Stimulated activated naive CD4-positive, alpha-beta T cell (primary cell): ENCODE measurements at places on chromosomes 6 and 20.

DNA sequence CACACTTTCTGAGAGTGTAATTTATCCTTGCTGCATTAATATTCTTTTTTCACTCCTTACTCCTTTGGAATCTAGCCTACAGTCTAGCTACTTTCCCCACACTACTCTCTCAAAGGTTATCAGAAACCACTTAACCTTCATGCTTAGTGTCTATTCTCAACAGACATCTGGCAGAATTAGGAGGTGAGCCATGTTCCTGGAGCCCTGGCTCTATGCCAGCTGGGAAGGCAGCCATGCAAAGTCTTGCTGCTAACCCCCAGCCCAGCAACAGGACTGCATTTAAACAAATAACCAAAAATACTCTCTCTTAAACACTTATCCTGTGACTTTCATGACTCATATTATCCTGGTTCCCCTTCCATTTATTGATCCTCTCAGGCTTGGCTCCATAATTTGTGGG, 260.2 kb downstream of the BCKDHB start:
- no peak for DNase-seq

DNA sequence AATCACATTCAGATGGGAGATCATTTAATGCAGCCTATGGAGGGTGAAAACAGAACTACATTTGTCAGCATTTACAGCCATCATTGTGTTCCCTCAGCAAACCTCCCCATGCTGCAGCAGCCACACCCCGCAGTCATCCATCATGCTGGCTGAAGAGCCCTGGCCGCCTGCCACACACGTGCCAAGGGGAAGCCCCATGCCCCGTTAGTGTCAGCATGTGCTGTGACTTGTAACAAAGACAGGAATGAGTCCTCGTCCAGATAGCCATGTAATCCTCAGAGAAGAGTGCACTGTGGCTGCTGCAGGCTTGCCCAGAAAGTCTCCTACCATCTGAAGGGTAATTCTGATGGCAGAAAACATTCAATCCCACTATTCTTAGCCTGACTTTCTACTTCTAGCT, 1097.8 kb downstream of the KIF16B start:
- no peak for DNase-seq

- no peak for DNase-seq
Measured at GRCh38 chr6:81531869-81532561, 220.5 kb downstream of the TENT5A start.

DNA sequence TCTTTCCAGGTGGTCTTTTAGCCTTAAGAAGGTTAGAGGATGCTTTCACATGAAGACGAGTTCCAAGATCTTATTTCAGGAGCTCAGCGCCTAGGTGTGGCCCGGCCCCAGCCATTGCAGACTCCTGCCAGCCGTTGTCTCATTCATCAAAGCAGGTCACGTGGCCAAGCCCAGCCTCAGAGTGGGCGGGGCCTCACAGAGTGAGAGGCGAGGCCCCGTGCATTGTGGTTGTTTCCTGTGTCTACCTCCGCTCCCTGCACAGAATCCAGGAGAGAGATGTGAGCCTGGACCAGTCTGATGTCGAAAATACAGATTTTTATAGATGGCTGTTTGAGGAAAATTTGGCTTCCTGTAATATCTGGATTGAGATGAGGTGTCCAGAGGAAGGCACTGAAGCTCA, 49.2 kb upstream of the CST5 start:
- DNase-seq = peak; percentile 26

GRCh38 chr20:23875606-23876237, 3.8 kb downstream of the CST5 start:
- no peak for DNase-seq

DNA sequence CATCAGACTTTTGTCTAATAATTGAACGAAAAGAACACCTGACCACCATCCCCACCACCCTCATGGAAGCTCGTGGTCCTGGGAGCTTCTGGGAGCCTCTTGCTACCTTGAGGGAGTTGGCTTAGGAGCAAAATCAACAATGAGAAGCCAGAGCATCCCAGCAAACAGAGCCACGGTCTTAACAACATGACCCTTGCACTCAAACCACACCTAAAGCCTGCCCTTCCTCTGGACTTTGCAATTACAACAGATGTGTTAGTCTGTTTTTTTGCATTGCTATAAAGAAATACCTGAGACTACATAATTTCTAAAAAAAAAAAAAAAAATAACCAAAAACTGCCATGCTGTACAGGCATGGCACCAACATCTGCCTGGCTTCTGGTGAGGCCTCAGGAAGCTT, 9.5 kb upstream of the RBM24 start:
- no peak for DNase-seq

GRCh38 chr6:38307740-38308139, 332.0 kb downstream of the BTBD9 start:
- DNase-seq = no peak

DNA sequence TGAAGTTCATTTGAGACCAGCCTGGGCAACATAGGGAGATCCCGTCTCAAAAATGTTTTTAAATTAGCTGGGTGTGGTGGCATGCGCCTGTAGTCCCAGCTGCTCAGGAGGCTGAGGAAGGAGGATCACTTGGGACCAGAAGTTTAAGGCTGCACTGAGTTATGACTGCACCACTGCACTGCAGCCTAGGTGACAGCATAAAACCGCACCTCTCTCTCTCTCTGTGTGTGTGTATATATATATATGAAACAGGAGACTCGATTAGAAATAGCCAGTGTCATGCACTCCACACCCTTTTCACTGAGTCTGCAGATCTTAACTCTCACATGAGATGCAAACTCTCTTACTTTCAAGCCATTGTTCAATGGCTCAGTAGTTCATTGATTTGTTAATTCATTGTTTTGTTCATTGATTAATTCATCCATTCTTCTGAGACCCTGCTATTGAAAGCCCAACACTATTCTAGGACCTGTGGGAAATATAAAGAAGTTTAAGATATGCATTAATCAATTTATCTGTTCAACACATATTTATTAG, 52.4 kb upstream of the MRPS10 start:
- no peak for DNase-seq

DNA sequence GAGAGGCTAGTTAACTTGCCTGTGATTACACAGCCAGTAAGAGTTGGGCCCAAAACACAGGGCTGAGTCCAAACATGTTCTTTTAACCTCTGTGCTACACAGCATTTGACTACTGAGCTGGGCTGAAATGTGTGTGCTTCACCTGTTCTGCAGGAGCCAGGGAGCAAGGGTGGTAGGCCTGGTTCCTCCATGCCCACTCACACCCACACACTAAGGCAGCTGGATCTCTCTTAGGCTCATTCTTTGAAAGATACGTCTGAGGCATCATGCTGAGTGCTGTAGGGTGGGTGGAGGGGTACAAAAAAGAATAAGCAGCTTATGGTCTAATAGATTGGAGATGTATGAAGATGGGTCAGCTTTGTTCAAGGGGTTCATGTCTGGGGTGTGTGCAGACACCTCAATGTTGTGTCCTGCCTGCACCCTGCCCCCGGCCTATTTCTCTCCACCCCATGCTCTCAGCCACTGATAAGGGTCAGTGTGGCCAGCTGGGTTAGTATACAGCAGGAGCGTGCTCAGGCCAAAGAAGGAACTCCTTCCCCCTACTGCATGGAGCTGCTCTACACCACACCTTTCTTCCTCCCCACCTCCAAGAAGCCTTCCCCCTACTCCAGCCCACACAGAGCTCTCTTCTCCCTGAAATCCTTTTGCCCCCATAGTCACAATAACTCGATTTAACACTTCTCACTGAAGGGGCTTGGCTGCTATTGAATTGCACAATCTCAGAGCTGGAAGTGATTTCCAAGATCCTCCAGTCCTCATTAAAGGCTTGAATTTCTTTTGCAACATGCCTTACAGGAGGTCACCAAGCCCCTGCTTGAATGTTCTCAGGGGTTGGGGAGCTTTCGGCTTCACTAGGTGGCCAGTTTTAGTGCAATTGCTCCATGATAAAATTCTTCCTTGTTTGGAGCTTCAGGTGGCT, 3.4 kb downstream of the PPP2R5D start:
- DNase-seq = no peak

- no peak for DNase-seq
Measured at GRCh38 chr6:128598571-128598970, 78.2 kb upstream of the PTPRK start.

DNA sequence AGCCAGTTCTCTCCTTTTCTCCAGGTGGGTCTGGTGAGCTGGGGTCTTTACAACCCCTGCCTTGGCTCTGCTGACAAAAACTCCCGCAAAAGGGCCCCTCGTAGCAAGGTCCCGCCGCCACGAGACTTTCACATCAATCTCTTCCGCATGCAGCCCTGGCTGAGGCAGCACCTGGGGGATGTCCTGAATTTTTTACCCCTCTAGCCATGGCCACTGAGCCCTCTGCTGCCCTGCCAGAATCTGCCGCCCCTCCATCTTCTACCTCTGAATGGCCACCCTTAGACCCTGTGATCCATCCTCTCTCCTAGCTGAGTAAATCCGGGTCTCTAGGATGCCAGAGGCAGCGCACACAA, 765 bp upstream of the CFB start:
- DNase-seq = no peak

DNA sequence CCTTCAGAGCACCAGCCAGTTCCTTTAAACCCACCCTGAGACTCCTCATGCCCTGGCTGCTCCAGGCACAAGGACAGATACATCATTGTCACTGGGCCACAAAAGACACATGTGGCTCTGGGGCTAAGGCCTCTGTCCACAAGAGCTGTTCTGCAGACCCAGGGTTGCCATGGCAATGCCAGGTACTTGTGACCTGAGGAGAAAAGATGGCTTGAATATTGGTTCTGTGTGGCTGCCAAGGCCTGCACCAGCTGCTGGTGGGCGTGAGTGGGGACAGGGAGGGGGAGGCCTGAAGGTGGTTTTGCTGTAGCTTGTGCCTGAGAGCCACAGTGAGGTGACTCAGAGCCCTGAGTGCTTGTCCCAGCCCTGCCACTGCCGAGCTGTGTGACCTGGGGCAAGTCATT, 31.8 kb downstream of the SAYSD1 start:
- DNase-seq = no peak

GRCh38 chr20:23332467-23332866, 18.1 kb upstream of the NXT1 start:
- no peak for DNase-seq

GRCh38 chr20:25453035-25453810, 45.8 kb downstream of the GINS1 start:
- no peak for DNase-seq

- DNase-seq = no peak
Measured at GRCh38 chr20:4161401-4162251, 146.3 kb upstream of the RNF24 start.

DNA sequence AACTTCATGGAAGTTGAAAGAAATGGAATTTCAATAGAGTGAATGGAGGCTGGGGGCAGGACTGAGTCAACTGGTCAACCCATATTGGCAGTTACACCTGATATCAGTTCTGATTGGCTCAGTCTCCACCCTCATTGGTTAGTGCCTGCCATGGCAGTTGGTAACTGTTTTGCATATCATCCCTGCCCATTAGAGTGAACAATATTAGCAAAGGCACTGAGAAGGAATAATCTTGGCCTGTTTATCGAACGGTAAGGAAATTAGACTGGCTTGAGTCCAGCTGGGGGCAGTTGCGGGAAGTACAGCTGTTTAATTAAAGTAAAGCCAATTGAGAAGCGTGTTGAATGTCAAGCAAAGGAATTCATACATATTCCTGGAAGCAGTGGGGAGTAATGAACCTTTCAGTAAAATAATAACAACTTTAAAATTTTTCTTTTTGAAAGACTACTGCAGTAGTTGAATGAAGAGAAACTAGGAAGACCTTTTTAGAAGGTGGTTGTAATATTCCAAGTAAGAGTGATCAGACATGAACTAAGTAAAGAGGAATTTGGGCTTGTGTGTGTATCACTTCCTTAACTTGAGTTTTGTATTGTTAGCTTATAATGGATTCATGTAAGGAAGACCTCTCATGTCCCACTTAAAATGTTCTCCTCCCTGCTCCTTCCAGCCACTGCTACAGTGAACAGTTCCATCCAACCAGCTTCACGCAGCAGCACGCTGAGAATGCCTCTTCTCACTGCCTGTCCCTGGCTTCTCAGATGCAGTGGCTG, 17.2 kb upstream of the FAM50B start:
- no peak for DNase-seq

- DNase-seq = no peak
Measured at GRCh38 chr6:17416806-17417205, 23.4 kb downstream of the CAP2 start.

- no peak for DNase-seq
Measured at GRCh38 chr6:25768566-25768965, 14.0 kb downstream of the SLC17A4 start.

DNA sequence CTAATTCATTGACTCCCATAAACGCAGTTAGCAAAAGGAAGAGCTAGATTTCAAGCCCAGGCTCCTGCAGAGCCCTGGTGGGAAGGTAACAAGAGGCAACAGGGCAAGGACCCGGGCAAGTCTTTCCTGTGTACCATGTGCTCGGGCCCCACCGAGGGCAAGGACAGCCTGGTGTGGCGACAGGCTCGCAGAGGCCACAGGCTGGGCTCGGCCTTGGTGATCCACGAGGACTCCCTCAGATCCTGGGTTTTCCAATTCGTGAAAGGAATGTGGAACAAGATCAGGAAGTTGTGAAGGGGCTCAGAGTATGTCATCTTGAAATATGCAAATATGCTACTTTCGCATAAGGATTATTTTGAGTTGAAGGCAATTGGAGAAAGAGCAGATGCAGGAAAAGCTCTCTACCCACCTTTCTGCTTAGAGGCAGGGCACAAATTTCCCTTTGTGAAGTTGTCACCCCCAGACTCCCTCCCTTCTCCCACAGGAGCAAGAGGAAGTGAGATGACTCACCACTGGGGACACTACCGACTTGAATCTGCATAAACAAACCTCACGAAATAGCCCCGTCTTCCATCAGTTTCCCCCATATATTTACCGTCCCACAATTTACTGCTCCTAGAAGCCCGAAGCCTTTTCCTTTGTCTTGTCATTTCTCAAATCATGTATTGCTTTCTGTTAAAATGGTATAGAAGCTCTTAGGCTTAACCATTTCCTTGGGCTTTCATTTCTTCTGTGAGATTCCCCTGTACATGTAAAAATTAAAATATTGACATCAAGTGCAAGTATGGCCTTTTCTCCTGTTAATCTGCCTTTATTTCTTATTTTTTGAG, 79.0 kb downstream of the PSMG4 start:
- DNase-seq = no peak
